Left ventricle myocardium inferior (tissue), 1 donor: ENCODE measurements at places on chromosomes 13 and 19. TPM values are rescaled to one million over a fixed set of nuclear protein-coding genes. Genes with fewer than 3 reads are reported as not detected.

Gene FXYD5
- total RNA-seq, result 23.4 TPM

Gene OR7A10
- not detected for total RNA-seq

Gene SHISA2
- total RNA-seq, result 0.22 TPM

Gene C19orf73
- 1.6 TPM for total RNA-seq

Gene SRRM5
- total RNA-seq, result 0.30 TPM

Gene TEX29
- not detected for total RNA-seq

Gene KLK15
- total RNA-seq, result not detected

Gene FBL
- 63.1 TPM for total RNA-seq

Gene GRIK5
- total RNA-seq, result 2.1 TPM

Gene PLPPR2
- total RNA-seq, result 10.6 TPM

Gene ZSCAN4
- not detected for total RNA-seq
